Omental fat pad (tissue), 4 donors: ENCODE measurements at places on chromosomes 11 and 22.
A peak's percentile ranks its signal among the peaks of the same experiment; 100 is the strongest.

DNA sequence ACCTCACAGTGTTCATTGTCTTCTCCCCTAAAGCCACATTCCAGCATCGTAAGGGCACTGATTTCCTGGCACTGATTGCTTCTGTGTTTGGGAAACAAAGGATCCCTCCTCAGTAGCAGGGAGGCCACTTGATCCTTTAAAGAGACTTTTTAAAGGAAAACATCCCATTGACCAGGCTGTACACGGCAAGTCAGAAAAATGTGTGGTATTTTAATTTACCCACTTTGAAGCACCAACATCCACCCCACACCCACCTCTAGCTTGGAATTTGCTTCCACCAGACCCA, 364.9 kb downstream of the SHANK2 start:
- DNase-seq, result no peak

GRCh38 chr11:43947003-43947500, 4.6 kb downstream of the C11orf96 start:
- DNase-seq, result no peak

- DNase-seq, result no peak
Measured at GRCh38 chr11:10322401-10322800, 17.5 kb downstream of the ADM start.

DNA sequence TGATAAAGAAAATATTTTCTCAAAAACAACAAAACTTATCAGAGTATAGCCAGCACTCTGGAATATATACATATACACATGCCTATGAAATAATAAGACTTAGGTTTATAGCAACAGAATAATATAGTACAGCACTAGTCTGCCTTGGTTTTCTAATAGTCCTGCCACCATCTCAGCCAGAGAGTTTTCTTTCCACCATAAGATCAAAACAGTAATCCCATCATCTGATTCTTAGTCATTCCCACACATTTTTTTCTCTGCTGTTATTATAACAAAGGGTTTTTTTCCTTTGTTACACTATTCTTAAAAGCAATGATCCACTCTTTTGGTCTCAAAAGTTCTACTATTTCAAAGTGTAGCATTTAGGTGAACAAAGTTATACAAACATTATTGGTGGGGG, 15.1 kb downstream of the MTMR2 start:
- no peak for DNase-seq

DNA sequence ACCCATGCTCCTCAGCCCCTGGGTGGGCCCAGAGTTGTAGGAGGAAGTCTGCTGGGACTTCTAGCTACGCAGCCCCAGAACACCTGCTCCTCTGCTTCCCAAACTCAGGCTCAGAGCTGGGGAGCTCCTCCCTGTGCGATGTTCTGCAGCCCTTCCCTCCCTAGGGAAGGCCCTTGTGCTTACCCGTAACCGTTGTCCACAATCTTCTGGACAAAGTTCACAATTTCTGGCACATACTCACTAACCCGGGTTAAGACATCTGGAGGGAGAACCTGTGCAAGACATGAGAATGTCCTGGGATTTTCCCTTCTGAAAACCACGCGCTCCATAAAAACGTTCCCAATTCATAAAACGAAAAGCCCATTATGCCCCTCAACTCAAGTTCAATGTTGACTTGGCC, 28.4 kb downstream of the CARS1 start:
- no peak for DNase-seq

- DNase-seq, result no peak
Measured at GRCh38 chr22:20550057-20550817, 42.8 kb downstream of the MED15 start.

DNA sequence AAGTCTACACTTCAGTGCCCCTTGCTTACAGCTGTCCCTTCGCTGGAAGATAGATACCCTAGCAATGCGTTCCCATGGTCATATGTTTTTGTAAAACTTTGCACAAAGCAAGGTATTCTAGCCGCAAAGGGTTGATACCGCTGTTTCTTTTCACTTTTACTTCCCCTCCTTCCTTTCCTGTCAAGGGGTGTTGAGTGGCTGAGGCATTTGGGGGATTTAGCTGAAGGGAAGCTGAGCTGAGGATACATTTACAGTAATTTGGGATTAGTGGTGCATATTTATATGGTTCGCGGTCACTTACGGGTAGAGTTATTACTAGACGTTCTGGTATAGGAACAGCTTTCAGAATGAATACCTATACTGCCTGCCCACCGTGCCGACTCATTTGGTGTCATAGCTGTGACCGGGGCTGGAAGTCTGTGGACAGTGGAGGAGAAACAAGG, 86.9 kb upstream of the WNT11 start:
- no peak for DNase-seq

- no peak for DNase-seq
Measured at GRCh38 chr11:59769111-59769510, 13.9 kb downstream of the STX3 start.

DNA sequence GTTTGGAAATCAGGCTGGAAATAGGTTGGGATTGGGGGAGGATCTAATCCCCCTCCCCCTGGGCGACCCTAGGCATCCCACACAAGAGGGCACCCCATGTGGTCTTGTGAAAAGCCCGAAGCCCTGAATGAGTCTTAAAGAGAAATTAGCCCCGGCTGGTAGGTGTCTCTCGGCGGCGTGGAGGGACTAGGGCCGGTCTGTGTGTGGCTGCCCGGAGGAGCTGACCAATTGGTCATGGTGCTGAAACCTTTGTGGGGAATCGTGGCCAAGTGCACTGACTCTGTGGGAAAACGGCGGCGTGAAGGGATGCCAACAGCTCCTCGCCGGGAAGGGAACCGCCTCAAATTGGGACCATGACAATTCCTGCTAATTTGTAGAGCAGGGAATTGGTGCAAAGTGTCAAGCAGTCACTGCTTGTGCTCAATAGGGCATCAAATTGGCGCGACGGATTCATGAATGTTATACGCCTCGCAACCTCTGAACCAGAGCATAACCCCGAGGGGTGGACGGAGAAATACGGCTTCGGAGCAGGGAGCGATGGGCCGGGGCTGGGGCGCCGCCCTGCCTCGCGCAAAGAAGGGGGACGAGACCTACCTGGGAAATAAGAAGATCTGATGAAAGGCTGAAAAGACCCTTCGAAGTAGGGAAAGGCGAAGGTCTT, 1.5 kb downstream of the DBX1 start:
- DNase-seq, result no peak

DNA sequence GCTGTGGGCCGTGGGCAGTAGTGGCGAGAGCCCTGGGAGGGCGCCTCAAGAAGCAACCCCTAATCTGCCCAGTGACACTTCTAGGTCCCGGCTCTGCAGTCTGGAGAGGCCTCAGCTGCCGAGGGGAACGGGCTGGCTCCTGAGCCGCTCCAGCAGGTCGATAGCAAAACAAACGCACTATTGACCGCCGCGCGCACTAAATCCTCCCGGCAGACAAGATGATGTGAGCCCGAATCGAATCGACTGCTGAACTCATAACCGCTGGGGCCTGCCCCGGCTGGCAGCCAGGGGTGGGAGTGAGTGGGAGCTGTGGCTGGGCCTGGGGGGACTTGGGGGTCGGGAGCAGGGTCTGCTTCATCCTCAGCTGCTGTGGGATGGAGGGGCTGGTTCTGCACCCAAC, 36.1 kb downstream of the FLRT1 start:
- DNase-seq, result no peak

GRCh38 chr11:117191680-117192400, 7.3 kb upstream of the TAGLN start:
- peak; percentile 20 for DNase-seq

GRCh38 chr11:63909591-63910506, 7.1 kb downstream of the RCOR2 start:
- DNase-seq, result no peak

DNA sequence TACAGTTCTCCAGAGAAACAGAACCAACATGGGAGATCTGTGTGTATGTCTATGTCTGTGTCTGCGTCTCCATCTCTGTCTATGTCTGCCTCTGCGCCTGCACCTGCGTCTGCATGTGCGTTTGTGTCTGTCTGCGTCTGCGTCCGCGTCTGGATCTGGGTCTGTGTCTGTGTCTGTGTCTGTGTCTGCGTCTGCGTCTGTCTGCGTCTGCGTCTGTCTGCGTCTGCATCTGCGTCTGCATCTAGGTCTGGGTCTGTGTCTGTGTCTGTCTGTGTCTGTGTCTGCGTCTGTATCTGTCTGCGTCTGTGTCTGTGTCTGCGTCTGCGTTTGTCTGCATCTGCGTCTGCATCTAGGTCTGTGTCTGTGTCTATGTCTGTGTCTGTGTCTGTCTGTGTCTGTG, 88.4 kb upstream of the SLC22A12 start:
- DNase-seq, result no peak

GRCh38 chr11:48017105-48017830, 36.9 kb downstream of the PTPRJ start:
- no peak for DNase-seq

DNA sequence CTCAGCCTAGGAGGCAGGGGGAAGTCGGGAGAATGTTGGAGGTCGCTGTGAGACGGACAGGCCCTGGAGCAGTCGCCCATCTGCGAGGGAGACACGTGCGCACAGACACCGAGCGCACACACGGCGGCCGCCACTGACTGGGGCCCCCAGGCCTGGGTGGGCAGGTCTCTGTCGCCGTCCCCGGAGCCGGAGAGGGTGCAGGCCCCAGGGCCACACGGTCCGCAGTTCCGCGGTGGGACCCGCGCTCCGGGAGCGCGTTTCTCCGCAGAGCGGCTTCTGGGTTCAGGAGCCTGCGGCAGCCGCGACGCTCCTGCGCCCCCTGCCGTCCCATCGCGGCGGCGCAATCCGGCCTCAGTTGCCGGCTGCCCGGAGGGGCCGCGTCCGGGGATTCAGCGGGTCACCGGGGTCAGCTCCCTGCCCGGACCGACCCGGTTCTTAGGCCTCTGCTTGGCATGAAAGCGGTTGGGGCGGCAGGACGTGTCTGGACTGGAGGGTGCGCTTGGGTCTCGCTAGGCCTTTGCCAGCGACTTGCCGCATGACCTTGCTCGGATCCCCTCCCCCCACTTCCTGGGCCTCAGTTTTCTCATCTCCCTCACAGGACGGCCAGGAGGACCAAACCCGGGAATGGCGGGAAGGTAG, 31.2 kb downstream of the PDE2A start:
- DNase-seq, result no peak

DNA sequence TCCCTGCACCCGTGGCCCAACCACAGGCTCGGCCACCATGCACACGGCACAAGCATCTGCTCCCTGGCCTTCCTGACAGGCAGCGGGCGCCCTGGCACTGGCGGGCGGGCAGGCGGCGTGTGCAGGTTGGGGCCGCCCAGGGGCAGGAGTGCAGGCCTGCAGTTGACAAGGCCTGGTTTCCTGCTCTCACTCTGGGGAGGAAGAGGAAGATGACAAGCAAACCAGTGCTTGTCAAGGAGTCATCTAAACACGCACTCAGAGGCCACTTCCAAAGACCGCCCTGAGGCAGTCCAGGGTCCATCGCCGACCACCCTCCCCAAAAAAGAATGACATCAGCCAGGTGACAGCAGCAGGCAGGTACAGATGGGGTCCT, 65.3 kb upstream of the LINC01488 start:
- no peak for DNase-seq

DNA sequence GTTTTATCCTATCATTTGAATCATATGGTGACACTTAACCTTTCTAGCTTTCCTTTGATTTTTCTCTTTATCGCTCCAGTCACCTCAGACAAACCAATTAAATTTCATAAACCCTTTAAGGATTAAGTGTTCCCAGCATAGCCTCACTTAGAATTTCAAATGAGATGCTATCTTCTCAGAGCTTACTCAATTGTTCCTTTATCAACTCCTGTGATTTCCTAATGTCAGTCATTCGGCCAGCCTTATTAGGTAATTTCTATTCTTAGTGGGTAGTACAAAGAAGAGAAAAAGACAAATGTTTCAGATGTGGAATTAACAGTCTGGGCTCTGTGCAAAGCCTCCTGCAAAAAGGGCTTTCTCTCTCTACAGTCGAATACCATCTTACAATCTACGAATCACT, 77.1 kb upstream of the CCDC90B start:
- no peak for DNase-seq

- no peak for DNase-seq
Measured at GRCh38 chr22:49948116-49948957, 12.2 kb upstream of the PIM3 start.

- no peak for DNase-seq
Measured at GRCh38 chr11:61690706-61691379, 10.7 kb downstream of the DAGLA start.

DNA sequence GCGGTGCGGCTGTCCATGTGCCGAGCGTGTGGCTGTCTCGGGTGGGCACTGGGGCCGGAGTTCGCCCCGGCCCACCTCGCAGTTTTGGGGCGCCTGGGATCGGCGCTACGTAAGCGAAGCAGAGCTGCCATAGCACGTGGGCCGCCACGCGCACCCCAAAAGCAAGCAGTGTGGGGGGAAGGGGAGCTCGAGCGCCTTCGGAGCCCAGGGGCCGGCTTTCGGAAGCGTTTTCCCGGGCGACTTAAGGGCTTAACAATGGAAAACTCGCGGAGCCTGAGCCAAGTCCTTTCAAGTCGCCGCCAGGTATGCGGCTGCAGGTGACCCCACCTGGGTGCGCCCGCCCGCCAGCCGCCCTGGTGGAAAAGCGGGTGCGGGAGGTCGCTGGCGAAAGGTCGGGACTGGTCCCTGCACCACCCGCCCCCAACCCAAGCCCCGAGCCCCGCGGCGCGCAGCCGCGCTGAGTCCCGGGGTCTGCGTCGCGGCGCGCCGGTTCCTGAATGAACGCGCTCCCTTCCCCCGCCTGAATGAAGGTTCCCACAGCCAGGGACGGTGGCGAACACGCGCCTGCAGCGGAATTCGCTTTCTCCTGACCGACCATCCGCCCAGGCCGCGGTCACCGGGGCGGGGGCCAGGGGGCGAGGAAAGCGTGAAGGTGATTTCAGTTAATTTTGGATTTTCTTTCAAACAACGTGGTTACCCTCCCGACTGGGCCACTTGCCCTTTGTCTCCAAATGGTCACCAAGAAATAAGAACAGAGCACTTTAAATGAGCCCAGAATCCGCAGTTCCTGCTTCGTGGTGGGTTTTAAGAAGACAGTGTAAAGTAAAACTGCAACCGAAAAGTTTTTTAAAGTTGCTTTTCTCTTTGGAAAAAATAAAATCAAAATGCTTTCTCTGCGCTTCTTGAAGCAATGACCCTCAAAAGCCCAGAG, 2.8 kb upstream of the CCND1 start:
- DNase-seq, result no peak

GRCh38 chr22:39979458-39979857, 15.3 kb upstream of the FAM83F start:
- no peak for DNase-seq

DNA sequence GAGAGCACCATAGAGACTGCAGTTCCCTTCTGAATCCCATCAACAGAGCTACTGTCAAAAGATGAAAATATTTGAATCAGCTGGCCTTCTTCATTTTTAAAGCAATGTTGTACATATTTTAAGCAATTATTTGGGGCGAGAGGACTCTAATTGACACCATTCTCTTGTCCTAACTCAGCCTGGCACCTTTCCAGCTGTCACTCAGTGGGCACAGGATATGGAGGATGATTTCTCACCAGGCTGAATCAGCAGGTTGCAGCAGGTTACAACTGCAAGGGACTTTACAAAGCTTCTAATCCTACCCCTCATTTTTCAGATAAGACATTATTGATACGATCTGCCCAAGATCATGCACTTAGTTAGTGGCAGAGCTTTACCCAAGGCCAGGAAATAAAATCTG, 11.9 kb upstream of the WT1 start:
- no peak for DNase-seq
